Activated T-helper 1 cell treated with anti-CD3 and anti-CD28 coated beads, Interleukin-2, amount 50 U/mL, for 16 hours (primary cell): ENCODE measurements at places on chromosomes 13 and 19.

DNA sequence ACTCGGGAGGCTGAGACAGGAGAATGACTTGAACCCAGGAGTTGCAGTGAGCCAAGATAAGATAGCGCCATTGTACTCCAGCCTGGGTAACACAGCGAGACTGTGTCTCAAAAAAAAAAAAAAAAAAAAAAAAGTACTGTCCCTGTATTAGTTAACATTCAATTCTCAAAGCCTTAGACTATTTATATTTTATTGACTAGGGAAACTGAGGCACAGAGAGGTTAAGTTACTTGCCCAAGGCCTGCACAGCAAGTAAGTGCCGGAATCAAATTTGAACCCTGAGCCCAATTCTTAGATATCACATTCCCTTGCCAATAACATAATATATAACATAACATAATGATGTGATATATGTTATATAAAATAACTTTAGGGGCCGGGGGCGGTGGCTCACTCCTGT is 921 bp upstream of the KLC3 start:
- no peak for DNase-seq

GRCh38 chr19:19528721-19529490 is at the start of gene YJEFN3:
Gene YJEFN3 (plus strand): TSS chr19:19528911. CDS start chr19:19528933, 22 bp downstream.
- DNase-seq, result no peak

DNA sequence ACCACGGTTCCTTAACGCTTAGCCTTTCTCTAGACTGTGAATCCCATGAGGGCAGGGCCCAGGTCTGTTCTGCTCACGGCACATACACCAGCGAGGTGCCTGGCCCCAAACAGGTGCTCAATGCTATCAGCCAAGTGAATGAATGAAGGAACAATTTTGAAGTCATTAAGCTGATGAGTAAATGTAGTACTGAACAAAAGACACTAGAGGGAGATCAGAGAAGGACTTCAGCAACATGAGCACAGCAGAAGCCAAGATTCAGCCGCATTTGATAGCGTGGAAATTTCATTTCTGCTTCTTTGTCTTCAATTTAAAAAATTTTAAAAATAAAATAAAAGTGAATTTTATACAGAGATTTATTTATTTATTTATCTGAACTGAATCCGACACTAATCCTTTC is 20.1 kb upstream of the MYO16 start:
- no peak for DNase-seq

DNA sequence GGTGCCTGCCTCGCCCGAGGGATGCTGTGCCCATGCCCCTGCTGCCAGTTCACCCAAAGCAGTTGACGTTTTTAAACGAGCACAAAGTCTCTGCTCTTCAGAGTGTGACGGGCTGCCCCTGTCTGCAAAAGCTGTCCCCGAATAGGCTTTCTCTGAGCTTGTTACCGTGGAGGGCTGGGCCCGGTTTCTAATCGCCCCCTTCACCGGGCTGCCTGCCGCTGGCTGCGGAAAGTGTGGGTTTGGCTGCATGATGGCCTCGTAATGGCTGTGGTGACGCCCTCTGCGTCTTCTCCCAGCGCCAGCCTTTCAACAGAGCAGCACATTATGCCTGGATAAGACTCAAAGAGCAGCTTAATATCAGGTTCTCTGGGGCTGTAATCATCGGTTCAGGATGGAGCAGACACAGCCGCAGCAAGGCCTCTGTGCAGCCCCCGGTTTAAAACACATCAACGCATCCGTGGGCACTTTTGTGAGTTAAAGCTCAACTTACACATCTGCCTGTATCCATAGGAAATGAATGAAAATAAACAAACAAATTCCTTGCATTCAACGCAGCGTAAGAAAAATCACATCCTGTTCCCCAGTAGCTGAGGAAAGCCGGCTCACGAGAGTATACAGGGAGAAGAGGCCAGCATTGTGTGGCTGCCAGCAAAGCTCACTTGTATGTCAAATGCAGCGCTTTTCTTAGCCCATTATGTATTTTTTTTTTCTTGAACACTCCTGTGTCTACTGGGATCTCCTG is 166.4 kb upstream of the SOX1 start:
- no peak for DNase-seq

DNA sequence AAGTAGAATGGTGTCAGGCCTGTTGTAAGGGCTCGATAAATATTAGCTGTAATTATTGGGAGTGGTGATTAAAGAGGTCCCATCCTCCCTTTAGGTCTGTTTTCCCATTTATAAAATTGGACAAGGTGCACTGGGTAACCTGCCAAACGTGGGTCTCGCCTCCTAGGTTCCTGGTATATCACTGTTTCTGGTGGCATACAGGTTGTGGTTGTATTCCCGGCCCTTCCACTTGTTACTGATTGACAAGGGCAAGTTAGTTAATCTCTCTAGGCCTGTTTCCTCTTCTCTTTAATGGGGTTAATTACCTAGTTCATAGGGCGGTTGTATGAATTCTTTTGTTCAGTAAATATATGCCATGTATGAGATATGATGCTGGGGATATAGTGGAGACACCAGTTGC is 1.5 kb downstream of the PPP2R1A start:
- DNase-seq, result no peak

DNA sequence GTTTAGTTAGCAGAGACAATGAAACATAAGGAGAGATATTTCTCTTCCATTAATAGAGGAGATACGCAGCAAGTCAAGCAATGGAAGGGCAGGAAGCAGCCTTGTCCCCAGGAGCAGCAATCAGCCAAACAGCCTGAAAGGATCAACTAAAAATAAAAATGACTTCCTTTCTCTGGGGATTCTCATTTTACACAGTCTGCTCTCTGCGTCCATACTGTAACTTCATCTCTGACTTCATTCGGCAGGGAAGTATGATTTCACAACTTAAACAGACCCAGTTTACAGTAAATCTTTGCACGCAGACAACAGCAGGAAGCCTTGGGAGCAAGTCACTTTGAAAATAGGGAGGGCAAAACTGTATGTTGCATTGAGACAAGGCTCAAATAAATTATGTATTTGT is 826.7 kb downstream of the DIAPH3 start:
- DNase-seq, result no peak

DNA sequence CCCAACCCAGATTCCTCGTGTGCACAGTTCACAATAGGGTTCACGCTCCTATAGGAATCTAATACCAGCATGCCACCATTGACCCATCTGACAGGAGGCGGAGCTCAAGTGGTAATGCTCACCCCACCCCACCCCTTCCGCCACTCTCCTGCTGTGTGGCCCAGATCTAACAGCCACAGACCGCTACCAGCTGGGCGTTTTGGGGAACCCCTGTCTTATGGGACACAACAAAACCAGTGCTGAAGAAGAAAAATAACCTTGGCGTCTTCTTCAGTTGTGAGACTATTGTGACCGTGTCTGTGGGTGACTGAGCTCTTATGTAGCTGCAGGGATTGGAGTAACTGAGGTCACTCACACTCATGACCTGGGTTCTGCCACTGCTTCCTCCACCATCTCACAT is 5.2 kb upstream of the OR10H1 start:
- no peak for DNase-seq

DNA sequence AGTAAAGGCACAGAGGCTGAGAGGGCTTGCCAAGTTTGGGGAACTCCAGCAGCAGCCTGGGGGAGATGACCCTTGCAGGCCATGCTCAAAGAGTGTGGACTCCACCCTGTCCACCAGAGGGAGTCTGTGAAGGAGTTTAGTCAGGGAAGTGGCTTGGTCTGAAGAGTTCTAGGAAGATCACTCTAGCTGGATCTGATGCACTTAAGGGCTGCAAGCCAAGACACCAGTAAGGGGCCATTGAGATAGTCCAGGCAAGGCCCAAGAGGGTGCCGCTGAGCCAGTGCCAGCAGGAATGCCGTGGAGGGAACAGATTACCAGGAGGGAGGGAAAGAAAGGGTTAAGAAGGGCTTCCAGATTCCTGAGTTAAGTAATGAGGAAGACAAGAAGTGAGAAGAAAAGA is 68.7 kb downstream of the ZAR1L start:
- DNase-seq, result no peak

DNA sequence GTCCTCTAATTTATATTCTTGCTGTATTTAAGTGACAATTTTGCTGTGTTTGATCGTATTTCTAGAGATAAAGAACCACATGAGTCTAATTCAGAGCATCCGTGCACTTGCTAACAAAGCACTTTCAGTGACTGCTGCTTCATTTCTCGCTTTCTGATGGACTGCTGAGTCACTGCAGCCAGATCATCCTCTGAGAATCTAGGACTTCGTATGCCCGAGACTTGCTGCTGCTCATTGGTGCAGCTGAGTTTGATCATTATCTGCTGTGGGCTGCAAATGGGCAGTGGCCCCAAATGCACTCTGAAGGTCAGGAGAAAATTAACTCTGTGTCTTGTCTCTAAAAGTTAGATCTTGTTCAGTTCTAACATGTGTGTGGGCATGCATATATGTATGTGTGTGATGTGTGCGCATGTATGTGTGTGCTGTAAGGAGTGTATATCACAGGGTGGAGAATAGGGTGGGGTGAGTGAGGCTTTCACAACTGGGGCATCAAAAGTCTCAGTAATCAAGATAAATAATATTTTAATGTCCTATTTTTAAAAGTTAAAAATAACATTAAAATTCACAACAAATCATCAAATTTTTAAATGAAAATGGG is 342.6 kb downstream of the MTUS2 start:
- no peak for DNase-seq

DNA sequence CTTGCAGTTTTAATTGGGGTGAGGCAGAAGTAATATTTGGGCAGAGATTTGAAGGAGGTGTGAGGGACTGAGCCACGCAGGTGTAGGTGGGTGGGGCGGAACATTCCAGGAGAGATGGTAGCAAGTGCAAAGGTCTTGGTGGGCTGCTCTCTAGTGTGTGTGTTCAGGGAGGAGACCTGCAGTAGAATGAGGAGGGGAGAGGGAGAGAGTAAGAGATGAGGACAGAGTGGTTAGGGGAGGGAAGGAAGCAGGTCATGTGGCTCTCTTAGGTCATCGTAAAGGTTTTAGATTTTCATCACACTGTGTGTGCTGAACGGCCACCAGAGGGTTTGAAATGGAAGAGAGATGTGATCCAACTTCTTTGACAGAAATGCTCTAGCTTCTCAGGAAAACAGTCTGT is 33.5 kb downstream of the WASF3 start:
- no peak for DNase-seq

- no peak for DNase-seq
Observed at GRCh38 chr19:56660381-56661107, 11.0 kb downstream of the ZNF835 start.

- DNase-seq, result no peak
Observed at GRCh38 chr13:50993371-50993770, 83.8 kb downstream of the RNASEH2B start.

- DNase-seq, result no peak
Observed at GRCh38 chr13:71866335-71867130, 471 bp downstream of the DACH1 start.

GRCh38 chr19:511101-511851 is 4.0 kb downstream of the TPGS1 start:
- DNase-seq, result peak; percentile 70

GRCh38 chr13:100533588-100534041 is 55.0 kb downstream of the GGACT start:
- DNase-seq, result no peak

DNA sequence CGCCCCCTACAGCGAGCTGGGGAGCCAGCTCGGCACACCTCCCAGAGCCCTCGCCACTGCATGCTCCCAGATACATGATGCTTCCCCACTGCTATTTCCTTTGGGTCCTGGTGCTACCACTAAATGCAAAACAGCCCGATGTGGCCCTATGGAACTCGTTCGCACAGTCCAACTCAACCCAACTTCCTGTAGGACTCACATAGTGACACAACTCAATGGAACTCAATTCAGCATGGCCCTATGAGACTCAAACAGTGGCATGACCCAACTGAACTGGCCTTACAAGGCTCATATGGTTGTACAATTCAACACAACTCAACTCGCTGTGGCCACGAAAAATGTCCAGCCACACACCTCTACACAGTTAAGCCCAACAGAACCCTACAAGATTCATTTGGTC is 3.5 kb downstream of the KCNA7 start:
- no peak for DNase-seq

DNA sequence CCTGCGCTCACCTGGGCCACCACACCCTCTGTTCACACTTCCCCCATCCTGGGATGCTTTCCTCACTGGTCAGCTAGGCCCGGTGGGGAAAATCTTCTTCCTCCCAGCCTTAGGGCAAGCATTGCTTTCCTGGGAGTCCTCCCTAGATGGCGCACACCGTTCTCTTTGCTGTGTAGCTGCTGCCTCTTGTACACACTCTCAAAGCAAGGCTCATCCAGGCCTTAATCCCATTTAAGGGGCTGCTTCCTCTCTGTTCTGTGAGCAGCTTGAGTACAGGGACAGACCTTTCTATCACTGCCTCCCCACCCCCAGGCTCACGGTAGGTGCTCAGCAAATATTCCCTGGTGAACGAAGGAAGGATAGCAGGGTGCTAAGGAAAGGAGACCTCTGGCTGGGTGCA is 11.1 kb downstream of the SLC7A10 start:
- no peak for DNase-seq

GRCh38 chr13:73722120-73722519 is 412.1 kb downstream of the KLF12 start:
- DNase-seq, result no peak

DNA sequence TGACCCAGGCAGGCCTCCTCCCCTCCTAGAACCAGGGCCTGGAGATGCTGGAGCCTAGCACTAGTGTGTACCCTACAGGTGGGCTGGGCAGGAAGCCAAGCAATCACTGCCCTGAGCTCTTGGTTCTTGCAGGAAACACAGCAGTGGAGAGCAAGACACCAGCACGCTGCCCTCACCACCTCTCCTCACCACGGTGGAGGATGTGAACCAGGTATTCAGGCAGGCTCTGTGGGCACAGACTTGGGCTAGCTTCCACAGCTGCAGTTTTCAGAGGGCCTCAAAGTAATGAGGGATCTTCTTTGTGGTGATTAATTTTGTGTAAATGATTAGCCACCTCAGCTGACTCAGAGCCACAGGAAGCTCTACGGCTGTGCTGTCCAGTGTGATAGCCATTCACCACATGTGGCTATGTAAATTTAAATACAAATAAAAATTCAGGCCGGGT is 13.6 kb upstream of the GPI start:
- no peak for DNase-seq

GRCh38 chr19:5914358-5914774 is 312 bp downstream of the CAPS start:
- DNase-seq, result no peak

DNA sequence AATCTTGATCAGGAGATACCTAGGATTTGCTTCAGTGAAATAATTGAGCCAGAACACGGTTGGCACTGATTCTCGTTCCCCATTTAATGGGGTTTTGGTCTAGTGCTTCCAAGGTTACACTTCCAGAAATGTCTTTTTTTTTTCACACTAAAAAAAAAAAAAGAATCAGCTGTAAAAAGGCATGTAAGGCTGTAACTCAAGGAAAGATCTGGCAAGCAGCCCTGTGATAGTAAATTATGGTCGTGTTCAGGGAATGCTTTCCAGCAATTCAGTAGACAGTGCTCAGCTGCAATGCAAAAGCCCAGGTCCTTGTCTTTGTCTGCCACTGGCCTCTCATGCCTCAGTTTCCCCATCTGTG is 27.2 kb upstream of the NDUFS7 start:
- DNase-seq, result no peak

- no peak for DNase-seq
Observed at GRCh38 chr13:100409132-100409531, 179.5 kb downstream of the GGACT start.

DNA sequence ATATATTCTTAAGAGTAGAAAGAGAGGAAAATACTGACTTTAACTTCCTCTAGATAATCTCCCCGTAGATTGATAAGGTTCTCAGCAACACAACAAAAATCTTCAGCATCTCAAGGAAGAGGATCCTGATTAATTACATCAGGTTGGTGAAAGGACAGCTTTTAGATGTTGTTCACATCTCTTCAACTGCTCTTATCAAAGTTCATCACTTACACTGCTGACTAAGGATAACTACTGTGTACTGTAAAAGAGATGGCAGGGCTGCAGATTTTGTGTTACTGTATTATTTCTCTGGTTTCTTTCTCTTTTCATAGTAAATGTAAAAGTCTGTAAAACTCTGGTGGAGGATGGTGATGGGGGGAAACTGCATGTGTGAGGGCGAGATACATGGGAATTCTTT is 133.7 kb downstream of the PCDH9 start:
- no peak for DNase-seq
